Fibroblast of lung (primary cell): ENCODE measurements at places on chromosomes 4 and X. TPM values are rescaled to one million over a fixed set of nuclear protein-coding genes. Genes with fewer than 3 reads are reported as not detected.

ATP2B3 gene
- not detected in 2 replicates for total RNA-seq

TAF9B gene
- 21.1 and 29.1 TPM in 2 replicates for total RNA-seq

GAR1 gene
- total RNA-seq: 2.5 and 2.6 TPM in 2 replicates

DUSP21 gene
- not detected in 2 replicates for total RNA-seq

GYPA gene
- total RNA-seq: not detected in 2 replicates

MAGEB17 gene
- total RNA-seq: not detected in 2 replicates

STOX2 gene
- 0.66 and 0.77 TPM in 2 replicates for total RNA-seq

KIAA1210 gene
- total RNA-seq: not detected in 2 replicates

MAGEA1 gene
- not detected in 2 replicates for total RNA-seq

SMARCA1 gene
- total RNA-seq: 47.5 and 53.3 TPM in 2 replicates

FAM149A gene
- total RNA-seq: 9.4 and 11.3 TPM in 2 replicates

ADH5 gene
- 270 and 307 TPM in 2 replicates for total RNA-seq
